Left kidney (tissue), 8 donors: ENCODE measurements at places on chromosomes 2 and 18.

- DNase-seq, result no peak
These were observed 53.8 kb upstream of the TMEM87B start for GRCh38 chr2:112001136-112001715.

GRCh38 chr2:71922499-71923142 is 225.0 kb downstream of the CYP26B1 start:
- DNase-seq, result no peak

DNA sequence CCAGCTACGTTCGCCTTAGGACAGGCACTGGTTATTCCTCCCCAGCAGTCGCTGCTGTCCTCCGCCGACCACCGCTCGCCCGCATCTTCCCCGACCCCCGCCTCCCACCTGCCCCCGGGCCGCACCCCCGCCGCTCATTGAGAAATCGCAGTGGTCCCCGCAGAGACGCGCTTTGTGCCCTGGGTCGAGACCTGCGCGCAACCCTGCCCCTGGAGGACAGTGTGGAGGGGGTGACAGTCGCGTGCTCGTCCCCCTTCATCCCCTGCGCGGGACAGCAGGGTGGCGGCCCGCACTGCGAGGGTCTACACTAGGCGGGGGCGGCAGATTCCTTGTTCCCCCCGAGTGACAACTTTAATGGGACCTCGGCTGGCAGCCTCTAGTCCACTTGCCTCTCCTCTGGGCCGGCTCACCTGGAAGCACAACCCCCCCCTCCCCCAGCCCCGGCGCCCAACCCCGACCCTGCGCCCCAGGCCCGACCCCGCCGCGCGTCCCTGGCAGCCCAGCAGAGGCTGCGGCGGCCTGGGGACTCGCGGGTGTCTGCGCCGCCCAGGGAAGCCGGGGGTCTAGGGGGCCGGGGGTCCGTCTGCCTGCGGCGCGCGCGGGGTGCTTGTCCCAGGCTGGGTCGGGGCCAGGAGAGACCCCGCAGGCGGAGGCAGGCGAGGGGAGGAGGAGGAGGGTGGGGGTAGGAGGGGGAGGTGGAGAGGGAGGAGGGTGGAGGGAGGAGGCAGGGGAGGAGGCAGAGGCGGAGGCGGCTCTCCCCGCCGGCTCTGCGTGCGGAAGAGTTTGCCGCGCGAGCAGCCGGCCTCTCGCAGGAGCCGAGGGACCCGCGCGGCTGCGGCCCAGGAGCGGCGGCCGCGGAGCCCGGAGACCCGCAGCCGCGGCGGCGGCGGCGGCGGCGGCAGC is at the start of gene NPAS2:
TSS of gene NPAS2 (plus strand) at position 770 of the 903 bp plus-strand sequence. CDS start 84,616 bp downstream, outside the sequence.
- no peak for DNase-seq

- DNase-seq, result no peak
These were observed 195.1 kb downstream of the EXOC6B start for GRCh38 chr2:72630767-72631166.

DNA sequence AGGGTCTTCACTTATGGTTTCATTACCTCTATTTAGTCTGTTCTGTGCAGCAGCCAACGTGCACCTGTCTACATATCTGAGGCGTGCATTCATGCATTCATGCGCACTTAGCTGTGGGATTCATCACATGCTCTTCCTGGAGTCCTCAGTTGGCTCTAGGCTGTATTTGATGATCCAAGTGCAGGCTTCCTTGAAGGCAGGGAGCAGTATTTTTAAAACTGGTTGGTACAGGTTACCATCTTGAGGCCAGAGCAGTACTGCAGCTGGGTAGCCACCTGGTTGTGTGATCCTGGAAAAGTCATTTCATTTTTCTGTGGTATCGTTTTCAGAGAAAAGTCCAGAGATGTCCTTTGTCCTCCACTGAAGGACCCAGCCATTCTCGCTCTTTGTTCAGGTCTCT is 109.8 kb downstream of the EN1 start:
- DNase-seq, result no peak

DNA sequence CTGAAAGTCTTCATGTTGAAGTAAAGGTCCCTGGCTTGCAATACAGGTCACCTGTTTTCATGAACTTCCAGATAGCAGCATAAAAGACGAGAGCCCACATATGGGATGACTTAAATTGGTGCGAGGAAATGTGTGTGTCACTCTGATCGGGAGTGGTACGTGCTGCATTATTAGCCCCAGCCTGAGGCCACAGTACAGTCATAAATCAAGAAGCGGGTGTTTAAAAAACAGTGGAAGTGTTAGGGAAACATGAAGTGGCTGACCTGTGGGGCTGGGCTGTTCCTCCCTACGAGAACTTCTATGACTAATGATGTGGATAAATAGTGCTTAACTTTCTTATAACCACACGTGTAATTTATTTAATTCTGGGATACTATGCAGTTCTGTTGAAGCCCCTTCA is 24.4 kb downstream of the RDH14 start:
- DNase-seq, result no peak
